ENCODE measurements at places on chromosomes 3 and 15. TPM values are rescaled to one million over a fixed set of nuclear protein-coding genes. Genes with fewer than 3 reads are reported as not detected.

DNA sequence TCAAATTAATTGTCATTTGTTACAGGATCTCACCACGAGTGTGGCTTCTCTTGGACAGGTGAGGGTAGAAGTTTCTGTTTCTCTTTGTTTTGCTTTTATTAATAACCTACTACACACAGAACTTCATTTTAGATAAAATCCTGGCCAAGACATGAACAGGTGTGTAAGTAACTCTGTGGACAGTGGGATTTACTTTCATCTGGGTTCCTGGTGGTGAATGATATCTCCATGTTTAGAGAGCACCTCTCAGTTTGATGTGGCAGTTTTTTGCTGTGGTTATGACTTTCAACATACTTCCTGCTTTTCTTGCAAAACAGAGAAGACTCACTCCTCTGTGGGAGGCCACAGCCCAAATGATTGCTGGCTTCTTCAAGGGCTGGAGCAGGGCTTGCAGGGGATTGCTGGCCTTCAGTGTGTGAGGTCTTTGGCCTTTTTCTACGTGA is 71.1 kb upstream of the XCR1 start:
- H3K36me3 ChIP-seq, result no peaks in the 10 kb centered on the region
- H3K4me3 ChIP-seq, result no peak overlapping the region
- H3K27ac ChIP-seq, result peak overlapping the region; percentile 35
- peaks cover 39% of the 10 kb centered on the region for H3K4me1 ChIP-seq
- DNase-seq, result peak; percentile 50

GRCh38 chr3:17355591-17355990 is 386.8 kb downstream of the TBC1D5 start:
- H3K27me3 ChIP-seq, result no peaks in the 10 kb centered on the region
- no peak overlapping the region for H3K27ac ChIP-seq
- no peaks in the 10 kb centered on the region for H3K36me3 ChIP-seq
- no peaks in the 10 kb centered on the region for H3K4me1 ChIP-seq

DNA sequence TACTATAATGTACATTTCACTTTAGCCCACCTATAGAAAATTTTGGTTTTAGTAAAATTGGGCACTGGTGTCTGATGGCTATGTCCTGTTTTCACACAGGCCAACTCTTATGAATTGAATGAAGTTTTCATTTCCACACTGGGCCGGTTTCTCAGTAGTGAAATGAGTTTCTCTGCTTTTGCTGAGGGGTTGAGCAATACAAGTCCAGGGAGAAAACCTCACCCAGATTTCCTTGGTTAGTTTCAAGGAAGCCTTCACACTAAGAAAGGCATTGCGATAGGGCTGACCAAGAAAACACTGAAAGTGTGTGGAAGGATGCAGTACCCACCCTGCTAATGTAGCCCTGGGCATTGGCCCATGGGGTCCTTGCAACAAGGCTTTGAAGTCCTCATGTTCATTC is 331.5 kb upstream of the CFAP20DC start:
- H3K27ac ChIP-seq, result no peak overlapping the region
- no peaks in the 10 kb centered on the region for H3K27me3 ChIP-seq
- H3K36me3 ChIP-seq, result no peaks in the 10 kb centered on the region
- H3K4me3 ChIP-seq, result no peak overlapping the region

DNA sequence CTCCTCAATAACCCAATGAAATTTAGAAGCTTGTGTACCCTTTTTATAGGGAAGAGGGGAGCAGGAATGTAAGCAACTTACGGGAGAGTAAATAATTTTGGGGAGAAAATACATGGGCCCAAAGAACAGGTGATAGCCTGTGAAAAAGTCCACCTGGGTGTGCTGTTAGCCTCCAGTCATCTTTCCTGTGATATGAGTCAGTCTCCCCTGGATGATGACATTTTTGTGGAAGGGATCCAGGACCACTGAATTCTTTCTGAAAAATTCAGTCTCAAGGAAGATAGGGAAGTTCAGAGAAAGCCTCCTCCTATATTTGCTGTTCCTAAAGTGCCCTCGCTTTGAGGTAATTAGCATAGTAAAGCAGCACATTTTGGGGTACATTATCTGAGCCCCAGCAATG is 149.8 kb downstream of the SQOR start:
- H3K4me3 ChIP-seq, result no peak overlapping the region
- H3K4me1 ChIP-seq, result no peaks in the 10 kb centered on the region
- no peaks in the 10 kb centered on the region for H3K36me3 ChIP-seq
- H3K27me3 ChIP-seq, result no peaks in the 10 kb centered on the region
- no peak overlapping the region for H3K27ac ChIP-seq

DNA sequence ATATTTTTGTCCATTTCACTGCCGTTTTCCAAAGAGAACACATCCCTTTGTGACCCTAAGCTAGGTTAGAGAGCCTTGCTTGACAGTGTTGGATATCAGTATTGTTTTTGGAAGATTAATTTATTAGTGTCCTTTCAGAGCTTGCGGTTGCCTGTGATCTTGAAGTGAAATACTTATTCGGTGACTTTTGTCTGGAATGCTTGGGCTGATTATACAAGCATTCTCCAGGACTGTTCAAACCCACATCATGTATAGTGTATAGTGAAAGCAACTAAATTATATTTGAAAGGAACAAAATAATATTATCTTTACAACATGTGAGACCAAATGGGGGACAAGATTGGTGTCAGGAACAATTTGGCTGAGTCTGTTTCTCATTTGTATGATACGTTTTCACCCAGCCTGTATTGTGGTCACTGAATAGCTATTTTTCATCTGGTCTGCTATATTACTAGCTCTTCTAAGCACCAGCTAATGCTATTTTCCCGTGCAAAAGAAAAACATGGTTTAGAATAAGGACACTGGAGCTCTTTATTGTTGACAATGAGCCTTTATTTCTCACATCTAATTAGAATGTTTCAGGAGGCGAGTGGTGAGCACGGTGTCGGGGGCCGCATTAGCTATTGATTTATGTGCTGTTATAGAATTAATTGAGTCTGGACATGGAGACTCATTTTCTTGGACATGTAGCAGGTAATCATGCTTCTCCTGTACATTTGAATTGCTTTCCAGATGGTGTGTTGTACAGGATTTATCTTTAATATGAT is 158.1 kb downstream of the APBA2 start:
- no peak overlapping the region for H3K4me3 ChIP-seq
- no peaks in the 10 kb centered on the region for H3K36me3 ChIP-seq
- peaks cover 13% of the 10 kb centered on the region for H3K4me1 ChIP-seq
- DNase-seq, result no peak
- no peak overlapping the region for H3K27ac ChIP-seq

NANOGP8 gene
- not detected for total RNA-seq

MYO5C gene
- 0.29 TPM for total RNA-seq

- no peaks in the 10 kb centered on the region for H3K27me3 ChIP-seq
- no peak overlapping the region for H3K27ac ChIP-seq
- DNase-seq, result no peak
- no peak overlapping the region for H3K4me3 ChIP-seq
These were observed 27.8 kb downstream of the IL5RA start for GRCh38 chr3:3082234-3082924.

ATP10A gene
- total RNA-seq, result 48.2 TPM

GRCh38 chr15:74240002-74240568 is 4.0 kb downstream of the CCDC33 start:
- no peaks in the 10 kb centered on the region for H3K27me3 ChIP-seq
- no peak overlapping the region for H3K27ac ChIP-seq
- no peaks in the 10 kb centered on the region for H3K36me3 ChIP-seq
- H3K4me3 ChIP-seq, result no peak overlapping the region

GRCh38 chr15:78170848-78171773 is 21.9 kb downstream of the IDH3A start:
- no peak for DNase-seq
- peaks cover 20% of the 10 kb centered on the region for H3K4me1 ChIP-seq
- no peak overlapping the region for H3K4me3 ChIP-seq
- H3K36me3 ChIP-seq, result peaks cover 34% of the 10 kb centered on the region
- H3K27ac ChIP-seq, result no peak overlapping the region

HAUS2 gene
- 20.0 TPM for total RNA-seq

DNA sequence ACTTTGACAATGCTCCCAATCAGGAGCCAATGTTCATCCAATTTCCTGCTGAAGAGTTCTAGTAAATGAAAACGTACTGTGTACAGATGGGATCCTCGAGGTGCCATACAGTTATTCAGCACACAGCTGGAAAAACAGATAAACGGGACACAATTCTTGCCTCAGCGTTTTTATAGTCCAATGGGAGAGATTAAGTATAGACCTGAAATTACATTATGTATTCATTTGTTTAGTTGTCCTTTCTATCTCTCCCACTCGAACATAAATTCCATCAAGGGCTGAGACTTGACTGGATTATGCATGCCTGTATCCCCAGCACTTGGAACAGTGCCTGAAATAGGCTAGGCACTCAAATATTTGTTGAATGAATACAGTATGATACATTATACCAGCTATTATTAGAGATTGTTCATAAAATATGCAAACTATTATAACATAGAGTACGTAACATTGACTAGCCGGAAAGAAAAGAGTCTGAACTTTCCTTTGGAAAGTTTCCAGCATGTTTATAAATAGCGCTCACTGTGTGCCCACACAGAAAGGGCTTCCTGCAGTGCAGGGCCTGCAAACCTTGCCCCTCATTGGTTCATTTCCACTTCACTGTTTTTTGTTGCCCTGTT is 27.4 kb upstream of the SNTN start:
- H3K36me3 ChIP-seq, result no peaks in the 10 kb centered on the region
- no peaks in the 10 kb centered on the region for H3K4me1 ChIP-seq
- no peak for DNase-seq
- H3K27me3 ChIP-seq, result no peaks in the 10 kb centered on the region
- no peak overlapping the region for H3K4me3 ChIP-seq

TMEM212 gene
- total RNA-seq, result not detected

FOXB1 gene
- total RNA-seq, result not detected

DNA sequence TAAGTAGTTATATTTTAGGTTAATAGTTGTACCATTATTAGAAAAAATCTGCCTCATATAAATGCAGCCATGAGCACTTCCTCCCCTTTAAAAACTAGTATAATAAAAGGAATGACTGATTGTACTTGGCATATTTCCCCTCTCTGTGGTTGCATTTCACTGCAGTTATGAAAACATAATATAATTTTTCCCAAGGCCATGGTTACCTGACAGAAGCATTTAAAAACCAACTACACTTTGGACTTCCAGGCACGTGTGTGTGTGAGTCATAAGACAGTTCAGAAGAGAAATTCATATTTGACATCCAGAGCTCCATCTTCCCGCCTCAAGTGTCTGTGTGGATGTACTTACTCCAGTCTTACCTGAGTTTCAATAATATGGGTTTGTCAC is 828.2 kb upstream of the CFAP20DC start:
- no peak overlapping the region for H3K27ac ChIP-seq
- no peaks in the 10 kb centered on the region for H3K4me1 ChIP-seq
- DNase-seq, result no peak
- no peaks in the 10 kb centered on the region for H3K36me3 ChIP-seq
- no peak overlapping the region for H3K4me3 ChIP-seq

- peaks cover 22% of the 10 kb centered on the region for H3K4me1 ChIP-seq
- H3K27me3 ChIP-seq, result peaks cover 16% of the 10 kb centered on the region
- H3K27ac ChIP-seq, result peak overlapping the region; percentile 24
- peak; percentile 42 for DNase-seq
- no peaks in the 10 kb centered on the region for H3K36me3 ChIP-seq
These were observed 6.5 kb downstream of the TPM1 start for GRCh38 chr15:63048776-63049665.

DNA sequence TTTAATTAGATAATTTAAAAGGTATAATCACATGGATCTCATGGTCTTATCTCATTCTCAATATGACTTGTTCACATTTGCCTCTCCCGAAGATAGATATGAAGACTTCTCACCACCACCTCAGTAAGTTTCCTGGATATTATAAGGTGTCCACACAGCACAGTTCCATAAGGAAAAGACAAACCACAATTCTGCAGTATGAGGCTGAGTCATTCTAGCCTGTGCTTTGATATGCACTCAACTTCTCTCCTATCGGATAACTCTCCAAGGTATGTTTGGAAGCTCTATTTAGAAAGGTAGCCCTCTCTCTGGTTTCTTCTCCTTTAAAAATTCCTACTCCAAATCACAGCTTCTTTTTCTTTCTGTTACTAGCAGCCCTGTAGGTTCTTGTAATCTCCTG is 612.8 kb downstream of the ZPLD1 start:
- no peaks in the 10 kb centered on the region for H3K36me3 ChIP-seq
- no peaks in the 10 kb centered on the region for H3K4me1 ChIP-seq
- H3K4me3 ChIP-seq, result no peak overlapping the region
- DNase-seq, result no peak

SPATA12 gene
- not detected for total RNA-seq

Measured in CD4-positive, alpha-beta memory T cell (primary cell).